ENCODE measurements at places on chromosomes 7 and 10.

DNA sequence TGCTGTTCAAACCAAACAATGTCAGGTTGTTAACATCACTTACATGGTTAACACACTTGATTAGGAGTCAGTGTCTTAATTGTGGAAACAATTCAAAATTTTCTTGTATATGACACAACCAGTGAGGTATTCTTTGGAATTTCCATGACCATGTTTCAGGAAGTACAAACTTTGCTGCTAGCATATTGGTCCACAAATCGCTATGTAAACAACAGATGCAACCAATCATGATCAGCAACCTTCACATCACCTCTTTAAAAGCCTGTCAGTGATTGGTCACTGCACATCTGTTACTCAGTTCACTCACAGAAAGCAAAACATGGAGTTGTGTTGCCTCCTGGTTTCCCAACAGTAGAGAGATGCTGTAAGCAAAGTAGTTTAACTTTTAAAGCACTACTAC lies 108.9 kb upstream of the FAM3C start:
- DNase-seq = no peak

GRCh38 chr10:114311023-114311422 lies 72.0 kb downstream of the VWA2 start:
- DNase-seq = no peak

DNA sequence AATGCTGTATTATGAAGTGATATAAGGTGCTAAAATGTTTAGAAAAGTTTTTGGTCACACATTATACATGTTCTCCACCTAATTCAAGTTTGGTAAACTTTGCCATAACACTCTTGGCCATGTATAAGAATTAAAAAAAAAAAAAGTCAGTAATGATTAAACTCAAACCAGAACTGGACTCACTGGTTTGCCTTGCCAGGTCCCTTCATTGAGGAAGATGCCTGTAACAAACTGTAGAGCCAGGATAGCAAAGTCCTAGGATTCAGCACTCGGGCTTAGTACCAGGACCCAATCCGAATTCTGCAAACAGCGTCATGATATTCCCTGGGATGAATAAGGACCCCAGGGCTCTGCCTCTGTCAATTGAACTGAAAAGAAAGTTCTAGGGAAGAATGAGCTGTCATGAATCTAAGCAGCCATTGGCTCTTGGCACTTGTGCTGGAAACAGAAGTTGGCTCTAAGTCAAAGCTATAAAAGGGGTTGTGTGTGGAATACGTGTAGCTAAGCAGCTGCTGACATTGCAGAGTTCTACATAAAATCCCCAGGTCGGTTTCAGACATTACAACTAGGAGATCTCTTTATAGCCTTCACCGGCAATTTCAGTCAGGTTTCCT lies 216.9 kb downstream of the C7orf25 start:
- no peak for DNase-seq

- no peak for DNase-seq
Observed at GRCh38 chr10:51574248-51575048, 124.9 kb downstream of the CSTF2T start.

- DNase-seq = peak; percentile 66
Observed at GRCh38 chr7:100435401-100436304, 644 bp downstream of the PPP1R35 start.

GRCh38 chr10:2978111-2978510 lies 89.2 kb upstream of the PFKP start:
- DNase-seq = no peak

- DNase-seq = no peak
Observed at GRCh38 chr7:80047856-80048459, 86.7 kb upstream of the GNAI1 start.

DNA sequence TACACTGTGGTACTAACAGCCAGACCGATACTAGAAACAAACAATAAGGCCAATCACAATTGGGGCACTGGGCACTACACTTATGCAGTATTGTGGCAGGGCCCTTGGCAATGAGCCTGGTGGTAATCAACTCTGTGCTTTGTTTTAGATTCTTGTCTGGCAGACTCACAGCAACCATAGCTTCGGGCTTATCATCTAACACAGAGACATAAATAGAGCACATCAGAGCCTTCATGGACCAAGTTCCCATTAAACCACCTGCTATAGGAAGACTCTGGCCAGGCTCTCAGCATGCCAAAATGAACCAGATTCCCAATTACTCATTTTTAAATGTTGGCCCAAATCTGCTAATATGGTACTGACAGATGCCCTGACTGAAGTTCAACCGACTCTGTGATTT lies 218.6 kb downstream of the DGKI start:
- DNase-seq = no peak

DNA sequence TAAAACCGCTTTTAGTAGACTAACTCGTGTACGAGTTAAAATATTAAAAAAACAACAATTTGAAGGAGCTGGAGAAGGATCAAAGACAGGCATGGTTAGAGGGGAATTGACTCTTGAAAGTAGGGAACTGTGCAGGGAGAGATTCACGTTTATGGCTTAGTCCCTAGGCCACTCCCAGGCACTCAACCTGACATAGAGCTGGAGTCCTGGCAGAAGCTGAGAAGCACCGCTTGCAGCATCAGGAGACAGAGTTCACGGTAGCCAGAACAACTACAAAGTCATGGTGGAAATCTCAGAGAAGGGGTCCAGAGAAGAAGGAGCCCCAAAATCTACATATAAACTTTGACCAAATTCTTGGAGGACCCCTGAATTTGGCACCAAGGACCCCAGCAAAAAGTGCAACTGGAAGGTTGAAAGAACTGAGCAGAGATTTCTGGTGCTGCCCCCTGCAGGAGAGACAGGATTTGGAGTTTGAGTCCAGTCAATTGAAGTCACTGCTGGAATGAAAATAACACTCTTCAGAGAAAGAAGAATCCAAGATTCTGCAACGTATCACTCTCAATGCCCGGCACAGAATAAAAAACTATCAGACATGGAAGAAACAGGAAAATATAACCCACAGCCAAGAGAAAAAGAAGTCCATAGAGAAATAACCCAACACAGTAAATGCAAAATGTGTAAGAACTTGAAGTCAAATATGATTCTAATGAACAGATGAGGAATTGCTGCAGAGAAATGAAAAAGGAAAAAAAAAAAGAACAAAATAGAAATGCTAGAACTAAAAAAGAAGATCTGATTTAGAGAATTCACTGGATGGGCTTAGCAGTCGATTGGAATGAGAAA lies 493.3 kb upstream of the PODXL start:
- DNase-seq = peak; percentile 63

GRCh38 chr10:25382029-25382810 lies 207.4 kb downstream of the GPR158 start:
- no peak for DNase-seq

DNA sequence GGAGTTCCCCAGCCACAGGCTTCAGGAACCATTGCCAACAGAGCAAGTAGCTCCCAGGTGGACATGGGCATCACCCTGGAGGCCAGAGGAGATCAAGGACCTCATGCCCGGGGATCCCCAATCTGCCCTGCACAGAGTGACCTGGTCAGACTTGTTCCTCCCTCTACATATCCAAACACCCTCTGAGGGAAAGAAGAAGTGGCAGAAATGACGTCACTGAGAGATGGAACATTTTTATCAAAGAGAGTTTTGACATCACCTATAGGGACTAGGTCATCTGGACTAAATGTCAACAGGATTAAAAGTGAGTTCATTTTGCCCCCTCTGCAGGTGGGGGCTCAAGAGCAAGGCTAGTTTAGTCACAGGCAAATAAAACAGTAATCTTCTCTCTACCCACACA lies 273.7 kb downstream of the SKAP2 start:
- DNase-seq = no peak

- DNase-seq = peak; percentile 26
Observed at GRCh38 chr7:55181762-55182161, 162.9 kb downstream of the EGFR start.

GRCh38 chr10:29306688-29307087 lies 17.8 kb downstream of the LYZL1 start:
- DNase-seq = no peak

- DNase-seq = no peak
Observed at GRCh38 chr10:13887761-13888160, 301.0 kb downstream of the PRPF18 start.

DNA sequence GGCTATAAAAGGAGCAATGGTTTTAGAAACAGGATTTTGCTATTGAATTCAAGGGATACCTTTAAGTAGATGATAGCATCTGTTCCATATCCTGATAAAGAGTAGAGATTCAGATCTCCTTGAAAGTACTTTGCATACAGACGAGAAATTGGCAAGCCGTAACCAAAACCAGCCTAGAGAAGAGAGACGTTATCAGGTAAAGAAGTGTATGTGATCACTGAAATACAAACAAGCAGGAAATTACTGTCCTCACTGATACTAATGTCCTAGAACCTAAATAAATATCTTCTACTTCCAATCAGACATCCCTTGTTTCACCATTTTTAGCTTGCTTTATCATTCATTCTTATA lies 9.4 kb downstream of the PDK4 start:
- no peak for DNase-seq

GRCh38 chr7:97187067-97187466 lies 69.6 kb downstream of the SDHAF3 start:
- DNase-seq = no peak

- DNase-seq = no peak
Observed at GRCh38 chr7:25835197-25835596, 316.8 kb upstream of the NFE2L3 start.

GRCh38 chr10:107899075-107899474 lies 734.6 kb upstream of the SORCS1 start:
- no peak for DNase-seq

GRCh38 chr7:34130558-34131295 lies 225.4 kb downstream of the BMPER start:
- no peak for DNase-seq

- no peak for DNase-seq
Observed at GRCh38 chr10:44828508-44829142, 82.5 kb upstream of the TMEM72 start.

GRCh38 chr10:29240986-29241660 lies 47.7 kb upstream of the LYZL1 start:
- DNase-seq = no peak

DNA sequence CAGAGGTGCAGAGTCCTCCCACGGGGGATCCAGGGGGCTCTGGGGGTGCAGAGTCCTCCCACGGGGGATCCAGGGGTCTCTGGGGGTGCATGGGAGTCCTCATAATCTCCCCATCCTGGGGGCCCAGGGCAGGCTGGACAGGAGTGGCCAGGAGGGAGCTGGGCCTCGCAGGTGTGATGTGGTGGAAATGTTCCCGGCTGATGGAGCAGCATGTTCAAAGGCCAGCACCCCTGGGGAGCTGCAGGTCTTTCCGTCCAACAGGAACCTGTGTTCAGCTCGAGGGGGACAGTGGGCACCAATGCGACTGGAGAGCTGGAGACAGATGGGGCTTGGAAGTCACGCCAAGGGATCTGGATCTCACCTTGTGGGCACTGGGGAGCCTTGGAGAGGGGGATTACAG lies 38.5 kb upstream of the PSMG3 start:
- no peak for DNase-seq

GRCh38 chr7:28018856-28019465 lies 161.6 kb downstream of the JAZF1 start:
- no peak for DNase-seq

GRCh38 chr7:134710854-134711624 lies 64.4 kb downstream of the BPGM start:
- DNase-seq = no peak

- no peak for DNase-seq
Observed at GRCh38 chr7:29987811-29988317, 1.7 kb downstream of the SCRN1 start.

DNA sequence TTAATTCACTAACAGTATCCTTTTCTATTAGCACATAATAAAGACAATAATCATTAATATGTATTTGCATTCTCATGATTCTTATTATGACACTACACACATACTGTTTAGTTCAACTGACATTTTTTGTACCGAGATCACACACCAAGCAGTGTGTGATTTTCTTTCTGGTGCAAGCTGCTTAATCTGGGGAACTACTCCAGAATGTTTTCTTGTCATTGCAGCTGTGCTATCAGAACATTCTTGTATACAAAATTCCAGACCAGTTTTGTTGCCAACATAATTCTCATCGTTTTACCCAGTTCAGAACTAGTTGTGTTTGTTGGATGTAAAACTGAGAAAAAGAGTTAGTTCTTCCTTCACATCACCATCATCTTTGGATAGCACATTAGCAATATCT lies 37.4 kb downstream of the VKORC1L1 start:
- DNase-seq = no peak

DNA sequence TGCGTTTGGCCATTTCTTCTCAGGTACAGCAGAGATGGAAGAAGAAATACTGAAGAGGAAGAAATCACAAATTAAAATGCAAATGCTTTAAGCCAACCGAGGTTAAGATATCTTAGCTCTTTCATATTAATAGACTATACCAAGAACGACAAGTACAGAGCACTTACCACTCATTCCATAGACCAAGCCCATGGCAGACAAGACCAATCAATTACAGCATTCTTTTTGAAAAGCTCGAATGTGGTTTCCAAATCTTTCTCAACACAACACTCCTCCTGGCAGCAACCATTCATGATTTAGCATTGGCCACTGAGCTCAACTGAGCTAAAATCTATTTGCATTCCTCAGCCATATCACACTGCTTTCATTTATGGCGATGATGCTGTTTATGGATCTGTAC lies 2.7 kb downstream of the ASAH2 start:
- DNase-seq = no peak

DNA sequence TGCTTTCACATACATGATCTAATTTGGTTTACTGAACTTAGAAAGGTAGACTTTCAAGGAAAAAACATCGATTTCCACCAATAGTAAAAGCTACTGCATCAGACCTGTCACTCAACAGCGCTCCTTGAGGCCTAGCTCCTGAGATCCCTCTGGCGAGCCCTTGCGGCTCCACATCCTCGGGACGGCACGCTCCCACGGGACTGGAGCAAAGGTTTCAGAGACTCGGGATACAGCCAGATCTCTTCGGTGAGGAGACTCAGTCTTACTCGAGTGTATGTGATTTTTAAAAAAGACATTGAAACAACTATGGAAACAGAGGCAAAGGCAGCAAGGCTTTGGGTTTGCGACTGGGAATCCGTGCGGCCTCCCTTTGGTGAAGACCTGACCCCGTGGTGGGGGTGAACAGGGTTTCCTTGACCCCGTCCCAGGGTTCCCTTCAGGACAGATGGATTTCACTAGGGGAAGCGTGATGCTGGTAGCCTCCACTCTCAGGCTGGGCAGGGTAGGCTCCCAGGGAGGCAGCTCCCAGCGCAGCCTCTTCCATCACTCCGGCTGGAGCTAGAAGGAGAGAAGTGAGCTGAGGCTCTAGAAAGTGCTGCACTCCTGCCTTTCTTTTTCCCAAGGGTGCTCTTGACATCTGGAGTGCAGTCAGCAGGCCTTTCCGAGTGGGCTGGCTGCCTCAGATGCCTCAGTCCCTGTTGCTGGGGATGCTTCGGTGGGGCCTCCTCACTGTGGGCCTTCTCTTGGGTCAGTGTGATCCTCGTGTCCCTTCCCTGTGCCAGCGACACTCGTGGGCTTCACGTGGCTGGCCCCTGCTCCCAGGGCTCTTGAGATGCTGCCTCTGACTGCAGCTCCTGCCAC lies 5.8 kb upstream of the ATP6V0E2 start:
- DNase-seq = no peak

- no peak for DNase-seq
Observed at GRCh38 chr7:101604331-101604933, 24.7 kb downstream of the MYL10 start.

All from ecto neural progenitor cell (in vitro differentiated cells).